ENCODE measurements at places on chromosomes 3 and 15.

GRCh38 chr3:148510116-148510515 lies 187.6 kb upstream of the AGTR1 start:
- no peak for DNase-seq

DNA sequence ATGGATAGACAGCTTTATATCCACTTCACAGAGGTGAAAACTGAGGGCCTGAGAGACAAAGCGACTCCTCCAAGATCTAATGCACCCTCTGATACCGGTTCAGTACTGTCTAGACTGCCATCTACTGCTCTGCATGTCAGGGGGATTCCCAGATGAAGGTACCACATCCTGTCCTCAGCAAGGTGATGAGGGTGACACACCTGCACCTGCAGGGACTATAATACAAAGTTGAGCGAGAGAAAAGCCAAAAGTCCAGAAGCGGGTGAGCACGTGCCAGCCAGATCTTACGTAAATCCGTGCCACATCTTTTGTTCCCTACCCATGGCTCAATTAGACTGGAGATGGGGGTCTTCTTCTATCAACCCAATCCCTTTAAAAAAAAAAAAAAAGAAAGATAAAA lies 32.4 kb upstream of the HES1 start:
- DNase-seq = no peak

GRCh38 chr3:12194669-12195161 lies 36.0 kb upstream of the TIMP4 start:
- no peak for DNase-seq

GRCh38 chr3:80785475-80785874 lies 976.0 kb downstream of the GBE1 start:
- no peak for DNase-seq

DNA sequence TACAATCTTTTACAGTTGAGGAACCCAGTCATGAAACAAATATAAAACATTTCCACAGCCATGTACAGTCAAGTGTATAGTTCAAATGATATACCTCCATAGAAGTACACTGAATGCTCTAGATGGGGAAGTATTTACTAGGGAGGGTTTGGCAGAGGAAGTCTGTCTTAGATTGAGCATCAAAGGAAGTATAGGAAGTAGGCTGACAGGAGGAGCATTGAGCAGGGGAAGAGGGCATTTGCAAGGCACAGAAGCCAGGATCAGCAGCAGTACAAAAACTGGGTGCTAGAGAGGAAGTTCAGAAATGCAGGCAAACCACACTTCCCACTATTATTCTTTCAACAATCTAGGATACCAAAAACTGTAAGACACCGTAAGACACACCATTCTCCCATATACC lies 122.6 kb downstream of the ANO10 start:
- no peak for DNase-seq

GRCh38 chr3:60344340-60344739 lies 906.9 kb downstream of the FHIT start:
- DNase-seq = no peak

- DNase-seq = no peak
These were observed 15.9 kb downstream of the HPS3 start for GRCh38 chr3:149145356-149145755.

- DNase-seq = no peak
These were observed 25.2 kb upstream of the IMPDH2 start for GRCh38 chr3:49054344-49054862.

GRCh38 chr15:91357486-91357885 lies 257.4 kb downstream of the SV2B start:
- DNase-seq = no peak

GRCh38 chr15:58574631-58575030 lies 142.8 kb downstream of the LIPC start:
- DNase-seq = no peak

DNA sequence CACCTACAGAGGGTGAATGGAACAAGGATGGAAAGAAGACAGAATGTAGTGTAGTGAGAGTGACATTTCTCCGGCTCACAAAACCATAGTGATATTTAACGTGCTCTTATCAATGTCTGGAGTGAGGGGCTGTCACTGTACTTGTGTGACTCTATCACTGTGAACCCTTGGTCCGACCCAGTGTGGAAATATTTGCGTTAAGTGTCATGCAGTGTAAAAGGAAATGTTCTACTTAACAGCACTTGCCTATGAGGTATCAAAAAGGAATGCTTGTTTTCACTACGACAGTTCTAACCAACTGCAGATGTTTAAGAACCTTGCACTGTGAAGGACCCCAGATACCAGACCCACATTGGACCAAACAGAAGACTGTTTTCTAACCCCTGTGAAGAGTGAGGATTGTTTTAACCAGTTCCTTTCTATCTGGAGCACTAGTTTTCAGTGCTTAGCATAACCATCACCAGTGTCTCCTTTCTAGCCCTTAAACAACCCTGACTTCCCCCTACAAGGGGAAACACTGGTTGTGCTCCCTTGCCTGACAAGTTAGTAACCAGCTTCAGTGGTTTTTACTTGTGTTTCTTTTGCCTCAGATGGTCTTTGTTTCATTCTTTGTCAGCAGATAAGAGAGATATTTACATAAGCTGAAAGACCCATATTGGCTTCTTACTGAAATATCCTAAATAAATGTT lies 144.7 kb upstream of the ABHD17C start:
- DNase-seq = no peak

DNA sequence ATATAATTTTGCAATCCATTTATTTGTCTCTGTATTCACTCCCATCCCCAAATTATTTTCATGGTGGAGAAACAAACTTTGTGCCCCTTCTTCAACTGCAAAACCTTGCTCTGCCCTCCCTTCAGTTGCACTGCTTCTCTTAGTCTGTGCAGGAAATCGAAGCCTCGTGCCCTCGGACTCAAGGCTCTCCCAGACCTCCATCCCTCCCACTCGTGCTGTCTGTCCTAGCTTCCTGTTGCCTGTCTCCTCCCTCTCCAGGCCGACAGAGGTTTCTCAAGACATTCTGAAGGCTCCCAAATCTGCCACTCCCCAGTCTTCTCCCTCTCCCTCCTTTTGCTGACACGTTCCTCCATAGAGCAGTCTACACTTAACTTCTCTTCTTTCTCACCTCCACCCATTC lies 177.6 kb downstream of the PDZRN3 start:
- DNase-seq = no peak

DNA sequence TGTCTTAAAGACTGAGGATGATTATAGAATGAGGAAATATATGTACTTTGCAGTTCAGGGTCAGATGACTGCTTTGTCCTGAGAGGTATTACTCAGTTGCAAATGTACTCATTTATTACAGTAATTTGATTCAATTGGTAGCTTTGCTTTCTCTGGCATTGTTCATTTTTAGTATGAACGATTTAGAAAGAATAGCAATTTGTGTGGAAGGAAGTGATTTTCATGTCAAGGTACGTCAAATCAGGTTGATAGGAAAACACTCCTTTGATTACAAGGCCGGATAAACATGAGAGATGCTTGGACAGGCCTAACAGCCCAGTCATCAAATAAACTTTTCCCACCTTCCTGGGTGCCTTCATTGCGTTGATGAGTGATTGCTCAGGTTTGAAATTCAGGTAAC lies 53.8 kb downstream of the UNC13C start:
- DNase-seq = no peak

DNA sequence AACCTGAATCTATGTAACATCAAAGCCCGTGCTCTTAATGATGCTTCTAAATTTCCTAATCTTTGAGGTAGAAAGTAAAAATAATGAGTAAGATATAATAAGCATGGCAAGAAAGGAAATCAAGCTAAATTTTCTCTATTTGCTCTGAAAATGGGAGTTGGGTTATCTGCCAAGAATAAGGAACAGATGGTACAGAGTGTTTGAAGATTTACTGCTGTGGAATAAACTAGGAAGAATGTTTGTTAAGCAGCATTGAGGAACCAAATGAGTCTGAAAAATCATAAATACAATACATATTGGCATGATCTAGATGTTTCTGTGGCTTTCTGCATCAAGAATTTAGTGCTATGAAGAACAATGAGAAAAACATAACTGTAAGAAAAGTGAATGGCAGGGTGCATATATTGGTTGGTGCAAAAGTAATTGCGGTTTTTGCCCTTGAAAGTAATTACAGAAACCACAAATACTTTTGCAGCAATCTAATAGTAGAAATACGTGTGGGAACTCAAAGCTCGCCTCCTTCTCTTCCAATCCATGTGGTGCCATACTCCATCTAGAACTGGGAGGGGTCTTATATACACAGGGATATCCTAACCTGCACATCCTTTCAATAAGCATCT lies 87.6 kb downstream of the SUCNR1 start:
- no peak for DNase-seq

DNA sequence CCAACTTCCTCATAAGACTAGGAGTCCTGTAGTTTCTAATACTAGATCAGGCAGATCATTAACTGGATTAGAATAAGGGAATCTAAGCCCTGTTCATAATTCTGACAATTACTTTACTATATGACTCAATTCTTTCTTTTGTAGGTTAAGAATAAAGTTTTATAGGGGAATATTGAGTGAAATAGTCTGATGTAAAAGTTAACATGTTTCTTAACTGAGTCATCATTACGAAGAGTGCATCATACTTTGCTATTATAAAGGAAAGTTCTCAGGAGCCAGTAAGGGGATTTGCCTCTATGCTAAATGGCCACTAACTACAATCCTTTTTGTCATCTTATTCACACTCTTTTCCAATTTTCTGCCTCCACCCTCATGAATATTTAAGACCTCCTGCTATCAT lies 63.1 kb downstream of the POLQ start:
- no peak for DNase-seq

DNA sequence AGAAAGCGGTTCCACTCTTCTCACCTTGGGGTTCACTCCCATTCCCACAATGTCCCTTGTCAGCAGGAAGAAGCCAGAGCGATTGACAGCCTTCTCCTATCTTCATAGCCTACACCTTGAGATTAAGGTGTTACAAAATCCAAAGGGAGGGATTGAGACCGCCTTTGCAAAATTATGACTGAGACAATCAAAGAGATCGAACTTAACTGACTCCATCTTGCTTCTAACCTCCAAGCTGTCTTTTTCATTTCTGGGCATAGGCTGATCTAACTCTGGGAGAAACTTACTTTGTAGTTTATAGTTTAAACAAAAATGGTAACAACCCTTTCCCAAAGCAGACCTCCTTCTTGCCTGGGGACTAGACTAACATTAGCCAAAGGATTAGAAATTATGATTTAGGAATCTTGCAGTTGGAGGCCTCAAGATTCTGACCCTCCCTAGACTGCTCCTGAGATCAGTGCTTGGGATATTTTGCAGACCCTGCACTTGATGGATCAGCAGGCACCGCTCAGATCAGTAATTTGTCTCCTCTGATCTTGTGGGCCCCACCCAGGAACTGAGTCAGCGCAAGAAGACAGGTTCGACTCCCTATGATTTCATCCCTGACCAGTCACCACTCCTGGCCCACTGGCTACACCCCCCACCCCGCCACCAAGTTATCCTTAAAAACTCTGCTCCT lies 40.0 kb downstream of the PAQR5 start:
- DNase-seq = no peak

GRCh38 chr3:129599073-129599472 lies 7.4 kb downstream of the PLXND1 start:
- DNase-seq = no peak

- no peak for DNase-seq
These were observed 591.2 kb downstream of the ZBBX start for GRCh38 chr3:166788936-166789335.

DNA sequence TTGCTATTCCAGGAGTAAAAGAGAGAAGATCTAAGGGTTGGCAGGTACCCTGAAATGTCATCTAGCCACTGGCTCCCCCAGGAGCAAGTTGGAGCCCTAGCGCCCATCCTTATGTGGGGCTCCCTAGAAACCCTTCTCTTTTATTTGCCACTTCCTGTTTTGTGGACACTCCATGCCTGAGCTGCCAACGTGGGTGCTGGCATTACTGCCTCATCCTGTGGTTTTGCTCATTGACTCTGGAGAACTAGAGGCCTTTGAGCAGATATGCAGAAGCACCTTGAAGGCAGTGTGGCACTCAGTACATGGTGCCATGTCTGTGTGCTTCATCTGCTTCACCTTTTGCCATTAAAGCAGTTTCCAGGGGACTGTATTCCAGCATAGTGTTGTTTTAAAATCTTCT lies 8.1 kb downstream of the EDEM1 start:
- no peak for DNase-seq
